CD4-positive, alpha-beta T cell (primary cell): ENCODE measurements at places on chromosomes 6 and 20. TPM values are rescaled to one million over a fixed set of nuclear protein-coding genes. Genes with fewer than 3 reads are reported as not detected.

- H3K4me1 ChIP-seq: peaks cover 68% of the 10 kb centered on the region
- no peak overlapping the region for H3K4me3 ChIP-seq
- H3K36me3 ChIP-seq: no peaks in the 10 kb centered on the region
- no peak for DNase-seq
- no peak overlapping the region for H3K27ac ChIP-seq
These were observed 4.6 kb upstream of the NKX2-2 start for GRCh38 chr20:21518292-21518991.

- DNase-seq: no peak
- no peaks in the 10 kb centered on the region for H3K4me1 ChIP-seq
- no peak overlapping the region for H3K27ac ChIP-seq
These were observed 608.3 kb upstream of the CITED2 start for GRCh38 chr6:139982652-139983295.

DNA sequence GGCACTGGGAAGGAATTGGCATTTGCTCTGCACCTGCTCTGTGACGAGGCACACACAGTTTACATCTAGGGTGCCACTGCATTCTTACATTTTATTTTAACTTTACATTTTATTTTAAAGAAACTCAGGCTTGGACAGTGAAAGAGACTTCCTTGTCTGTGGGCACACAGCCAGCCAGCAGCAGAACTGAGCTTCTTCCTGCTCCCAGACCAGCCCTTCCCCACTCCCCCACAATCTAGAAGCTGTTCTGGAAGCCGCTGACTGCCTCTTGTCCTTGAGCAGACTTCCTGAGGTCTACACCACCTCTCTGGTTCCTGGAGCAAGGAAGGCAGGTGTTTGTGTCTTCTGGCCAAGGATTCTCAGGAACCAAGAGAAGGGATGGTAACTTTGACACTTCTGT lies 27.9 kb upstream of the CD93 start:
- H3K27me3 ChIP-seq: no peaks in the 10 kb centered on the region
- no peak for DNase-seq
- H3K27ac ChIP-seq: no peak overlapping the region
- H3K4me1 ChIP-seq: no peaks in the 10 kb centered on the region
- H3K4me3 ChIP-seq: no peak overlapping the region
- H3K36me3 ChIP-seq: no peaks in the 10 kb centered on the region

DNA sequence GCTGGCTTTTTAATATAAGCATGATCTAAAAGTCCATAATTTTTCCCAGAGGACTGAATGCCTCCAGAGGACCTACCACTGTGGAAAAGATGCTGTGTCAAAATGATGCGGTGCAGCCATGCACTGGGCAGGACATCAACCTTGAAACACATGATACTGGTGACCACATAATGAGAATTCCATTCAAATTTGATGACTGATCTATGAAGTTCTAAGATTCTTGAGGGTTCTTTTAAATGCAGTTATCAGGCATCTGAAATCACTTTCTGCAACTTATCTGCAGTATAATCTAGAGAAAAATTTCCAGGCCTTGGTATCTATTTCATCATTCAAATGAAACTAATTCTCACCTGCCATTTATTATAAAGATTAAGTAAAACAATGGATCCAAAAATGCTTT lies 15.0 kb upstream of the MARCKS start:
- no peaks in the 10 kb centered on the region for H3K4me1 ChIP-seq
- no peaks in the 10 kb centered on the region for H3K36me3 ChIP-seq
- H3K27me3 ChIP-seq: peaks cover 3% of the 10 kb centered on the region
- no peak overlapping the region for H3K4me3 ChIP-seq
- H3K27ac ChIP-seq: no peak overlapping the region

DNA sequence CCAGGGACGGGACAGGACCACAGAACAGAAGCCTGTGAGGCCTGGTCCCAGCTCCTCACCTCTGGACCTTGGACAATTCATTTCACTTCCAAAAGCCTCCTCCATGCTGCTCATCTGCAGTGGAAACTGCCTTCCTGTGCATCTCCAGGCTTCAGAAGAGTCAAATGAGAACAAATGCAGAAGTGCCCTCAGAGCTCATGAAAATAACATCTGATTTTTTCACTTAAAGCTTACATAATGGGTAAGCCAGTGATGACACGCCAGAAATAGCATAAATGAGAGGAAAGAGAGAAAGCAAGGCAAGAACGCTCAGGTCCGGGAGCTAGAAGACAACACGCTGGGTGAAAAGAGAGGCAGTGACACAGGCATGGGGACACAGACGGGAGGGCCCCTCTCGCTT lies 7.9 kb downstream of the CNKSR3 start:
- no peak for DNase-seq
- peaks cover 8% of the 10 kb centered on the region for H3K27me3 ChIP-seq
- no peaks in the 10 kb centered on the region for H3K4me1 ChIP-seq
- H3K27ac ChIP-seq: no peak overlapping the region

DNA sequence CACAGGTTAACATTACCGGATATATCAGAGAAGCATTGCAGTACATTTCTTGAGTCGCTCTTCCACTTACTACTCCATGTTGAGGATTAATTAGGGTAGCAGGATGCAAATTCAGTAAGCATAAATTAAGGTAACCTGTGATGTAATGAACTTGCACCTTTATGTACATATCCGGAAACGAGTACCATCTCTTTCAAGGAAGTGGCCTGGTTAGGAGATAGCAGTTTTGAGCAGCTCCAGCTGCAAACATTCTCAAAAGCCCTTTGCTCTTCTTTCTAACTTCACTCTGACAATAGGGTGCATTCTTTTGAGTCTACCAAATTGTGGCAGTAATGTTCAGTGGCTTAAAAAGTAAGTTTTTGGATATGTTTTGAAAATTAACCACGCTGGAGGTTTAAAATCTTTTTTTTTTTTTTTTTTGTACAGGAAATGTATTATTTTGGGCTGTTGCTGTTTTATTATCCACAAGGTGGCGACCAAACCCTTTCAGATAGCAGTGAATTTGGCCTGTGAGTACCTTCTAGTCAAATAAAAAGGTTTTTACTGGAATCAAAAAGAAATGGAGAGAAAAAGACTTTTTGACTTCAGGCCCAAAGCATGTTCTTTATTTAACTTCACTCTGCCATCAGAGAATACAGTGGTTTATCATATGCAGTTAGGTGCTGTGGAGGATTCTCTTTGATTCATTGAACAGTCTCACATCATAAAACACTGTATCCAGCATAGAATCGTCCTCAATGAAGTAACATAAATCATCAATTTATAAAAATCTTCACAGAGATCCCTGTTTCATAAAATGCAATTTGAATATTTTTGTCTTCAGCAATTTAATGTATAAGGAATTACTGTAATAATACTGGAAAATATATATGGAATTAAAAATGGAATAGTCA lies 8.9 kb downstream of the FAM217B start:
- no peaks in the 10 kb centered on the region for H3K4me1 ChIP-seq

TSPO2 gene
- not detected for total RNA-seq
